NCI-H446 (cell line): ENCODE measurements at places on chromosomes 1 and 21.

DNA sequence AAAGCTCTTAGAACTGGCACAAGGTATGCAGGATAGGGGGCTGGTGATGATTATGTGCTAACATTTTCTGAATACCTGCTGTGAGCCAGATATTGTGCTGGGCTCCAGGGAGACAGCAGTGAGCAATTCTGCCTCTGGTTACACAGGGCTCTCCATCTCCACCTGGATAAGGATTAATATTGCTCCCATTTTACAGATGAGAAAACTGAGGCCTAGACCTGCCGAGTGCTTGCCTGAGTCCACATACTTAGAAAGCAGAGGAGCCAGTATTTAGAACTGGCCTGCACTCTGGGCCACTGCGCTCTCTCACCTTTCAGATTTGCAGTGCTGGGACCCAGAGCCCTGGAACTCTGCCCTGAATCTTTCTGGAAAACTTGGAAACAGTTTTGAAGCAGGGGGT lies 167.2 kb upstream of the KLHDC7A start:
- no peak for DNase-seq

DNA sequence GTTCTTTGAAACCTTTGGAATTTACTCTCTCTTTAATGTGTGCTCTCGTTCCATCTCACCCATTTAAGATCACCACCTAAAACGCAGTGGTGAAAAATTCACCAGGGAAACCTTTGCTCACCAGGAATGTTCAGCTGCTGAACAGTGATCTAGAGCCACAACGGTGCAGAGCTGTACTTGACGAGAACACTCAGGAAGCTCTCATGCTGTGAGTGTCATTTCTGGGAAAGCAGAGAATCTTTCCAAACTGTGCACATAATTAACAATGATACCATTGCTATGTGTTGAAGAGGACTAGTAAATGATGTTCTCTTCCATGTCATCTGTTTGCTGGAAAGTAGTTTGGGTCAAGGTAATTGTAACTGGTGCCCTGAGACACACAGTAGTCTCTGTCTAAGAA lies 117.1 kb downstream of the ZZZ3 start:
- no peak for DNase-seq

- no peak for DNase-seq
Observed at GRCh38 chr1:227796359-227796915, 19.0 kb upstream of the PRSS38 start.

DNA sequence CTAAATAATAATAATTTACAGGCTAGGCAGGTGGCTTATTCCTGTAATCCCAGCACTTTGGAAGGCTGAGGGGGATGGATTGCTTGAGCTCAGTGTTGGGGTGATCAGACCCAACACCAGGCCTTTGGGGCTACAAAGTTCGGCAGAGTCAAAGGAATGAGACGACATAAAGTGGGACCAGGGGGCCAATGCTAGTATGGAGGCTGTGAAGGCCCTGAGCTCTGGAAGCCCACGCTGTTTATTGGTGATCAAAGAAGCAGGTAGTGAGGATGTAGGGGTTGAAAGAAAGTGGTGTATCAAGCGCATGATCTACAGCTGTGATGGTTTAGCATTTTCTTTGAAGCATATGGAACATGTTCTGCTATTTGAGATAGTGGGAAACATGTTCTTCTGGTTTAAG lies 5.6 kb downstream of the BTBD8 start:
- DNase-seq = no peak

GRCh38 chr21:42809577-42810475 lies 69.5 kb downstream of the WDR4 start:
- DNase-seq = no peak

GRCh38 chr1:220950576-220950975 lies 71.3 kb downstream of the HLX start:
- no peak for DNase-seq

DNA sequence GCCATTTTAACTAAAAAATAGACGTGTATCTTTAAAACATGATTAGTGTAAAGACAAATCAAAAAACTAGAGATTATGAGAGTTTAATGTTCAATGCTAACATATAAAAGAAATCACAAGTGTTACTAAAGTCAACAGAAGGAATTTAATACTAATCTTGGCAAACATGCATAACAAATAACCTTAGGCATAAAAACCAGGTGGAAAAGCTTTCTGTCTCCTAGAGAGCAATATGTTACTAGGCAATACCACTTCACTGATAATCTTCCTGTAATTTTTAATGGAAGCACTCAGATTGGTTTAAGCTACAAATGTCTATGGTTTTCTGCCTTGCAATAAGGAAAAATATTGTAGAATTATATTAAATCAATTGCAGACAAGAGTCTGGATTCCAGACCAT lies 121.9 kb downstream of the NME7 start:
- no peak for DNase-seq

DNA sequence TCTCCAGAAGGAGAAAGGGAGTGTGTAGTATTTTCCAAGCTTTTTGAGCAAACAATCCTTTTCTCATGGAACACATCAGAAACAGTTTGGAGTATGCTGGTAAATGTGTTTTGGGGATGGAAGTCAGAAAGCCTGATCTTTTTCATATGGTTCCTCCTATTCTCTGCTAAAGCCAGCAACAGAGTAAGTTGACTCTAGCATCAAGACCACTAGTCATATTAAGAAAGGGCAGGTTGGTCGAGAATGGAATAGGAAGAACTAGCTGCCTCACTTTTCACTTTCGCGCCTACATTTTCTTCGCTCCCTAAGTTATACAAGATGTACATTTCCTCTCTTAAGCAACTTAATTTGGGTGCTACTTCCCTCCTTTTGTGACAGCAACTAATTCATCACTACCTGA lies 24.0 kb downstream of the PPT1 start:
- DNase-seq = no peak

DNA sequence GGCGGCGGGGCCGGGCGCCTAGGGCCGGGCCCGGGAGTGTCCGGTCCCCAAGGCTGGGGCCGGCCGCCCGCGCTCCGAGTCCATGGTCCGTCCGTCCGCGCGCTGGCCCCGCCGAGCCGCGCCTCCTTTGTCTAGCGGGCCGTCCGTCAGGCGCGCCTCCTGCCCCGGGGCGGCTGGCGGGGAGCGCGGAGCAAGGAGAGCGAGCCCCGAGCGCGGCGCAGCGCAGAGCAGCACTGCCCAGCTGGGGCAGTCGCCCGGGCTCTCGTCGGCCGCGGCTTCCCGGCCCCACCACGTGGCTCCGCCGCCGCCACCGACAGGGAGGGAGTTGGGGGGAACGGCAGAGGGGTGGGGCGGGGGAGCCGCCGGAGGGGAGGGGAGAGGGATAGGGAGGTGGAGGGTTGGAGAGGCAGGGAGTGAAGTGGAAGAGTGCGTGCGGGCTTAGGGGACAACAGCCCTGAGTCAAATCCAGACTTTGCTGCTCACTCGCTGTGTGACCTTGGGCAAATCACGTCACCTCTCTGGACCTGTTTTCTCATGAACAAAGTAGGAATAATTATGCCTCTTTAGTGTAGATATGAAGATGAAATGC lies at the start of gene NKAIN1:
Gene NKAIN1, minus strand, starts transcription at position 235 of the 589 bp plus-strand sequence. CDS start 340 bp downstream, outside the sequence.
- peak; percentile 38 for DNase-seq

DNA sequence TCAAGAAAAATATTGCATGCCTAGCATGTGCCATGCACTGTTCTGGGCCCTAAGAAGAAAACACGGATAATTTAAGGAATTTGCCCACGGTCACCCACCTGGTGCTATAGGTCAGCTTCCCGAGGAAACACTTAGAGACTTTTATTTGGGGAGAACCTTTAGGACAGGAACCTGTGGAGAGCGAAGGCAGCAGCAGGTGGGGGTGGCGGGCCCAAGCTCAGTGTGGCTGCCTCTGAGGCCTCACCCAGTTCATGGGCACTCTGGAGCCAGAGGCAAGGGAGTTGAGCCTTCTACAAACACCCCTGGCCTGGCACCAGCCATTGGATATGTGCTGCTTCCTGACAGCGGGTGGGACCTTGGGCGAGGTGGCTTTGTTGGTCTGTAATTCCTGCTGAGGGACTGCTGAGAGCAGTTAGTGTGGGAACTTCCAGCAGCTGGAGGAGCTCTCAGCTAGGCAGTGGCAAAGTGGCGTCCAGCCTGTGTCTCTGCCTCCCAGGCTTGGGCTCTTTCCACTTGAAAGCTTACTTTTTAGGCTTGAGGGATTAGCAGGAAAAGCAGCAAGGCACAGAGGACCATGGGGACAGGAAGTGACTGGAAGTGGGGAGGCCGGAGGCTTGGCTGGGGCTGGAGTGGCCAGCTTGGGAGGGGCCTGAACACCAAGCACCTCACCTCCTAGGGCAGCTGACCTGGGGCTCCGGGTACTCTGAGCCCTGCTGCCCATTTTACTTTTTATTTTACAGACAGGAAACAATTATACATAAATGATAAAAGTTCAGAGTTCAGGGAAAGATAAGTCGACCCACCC lies 19.1 kb downstream of the MRPL37 start:
- no peak for DNase-seq

DNA sequence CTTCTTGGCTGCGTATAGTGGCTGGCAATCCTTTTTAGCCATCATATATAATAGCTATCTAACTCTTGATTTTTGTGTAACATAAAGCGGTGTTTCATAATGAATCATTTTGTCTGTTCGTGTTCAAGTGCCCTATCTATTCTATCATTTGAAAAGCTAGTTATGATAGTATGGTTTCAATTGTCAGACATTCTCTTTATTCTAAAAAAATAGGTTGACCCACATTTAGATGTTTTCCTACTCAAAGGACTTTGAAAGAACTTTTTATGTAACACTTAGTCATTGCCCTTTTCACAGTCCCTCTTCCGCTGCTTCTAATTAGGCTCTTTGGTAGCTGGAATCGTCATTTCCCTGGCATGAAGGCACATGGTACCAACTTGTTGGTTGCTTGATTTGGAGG lies 272.2 kb upstream of the B3GALT2 start:
- DNase-seq = no peak

DNA sequence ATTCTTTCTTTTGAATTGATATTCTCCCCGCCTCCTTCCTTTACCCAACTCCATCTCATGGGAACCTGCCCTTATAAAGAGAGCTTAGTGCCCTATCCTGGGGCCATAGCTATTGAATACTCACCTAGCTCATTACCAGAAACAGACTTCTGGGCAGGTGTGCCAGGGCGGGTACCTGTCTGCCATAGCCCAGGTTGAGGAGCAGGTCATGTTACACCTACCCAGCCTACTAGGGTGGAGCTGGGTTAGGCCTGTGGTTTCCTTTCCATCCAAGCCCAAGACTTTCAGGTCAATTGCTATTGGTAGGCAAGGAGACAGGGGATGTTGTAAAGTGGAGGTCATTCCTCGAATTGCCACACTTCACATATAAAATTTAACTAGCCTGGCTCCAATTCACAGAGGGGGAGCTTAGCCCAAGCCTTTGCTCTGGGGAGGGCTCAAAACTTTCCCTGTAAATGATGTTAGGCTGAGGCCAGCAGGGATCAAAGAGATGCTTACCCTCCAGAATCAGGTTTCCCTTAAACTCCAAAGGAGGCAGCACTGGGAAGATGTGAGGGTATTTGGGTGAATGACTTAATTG lies 87.1 kb upstream of the IPO9 start:
- DNase-seq = no peak

- no peak for DNase-seq
Observed at GRCh38 chr21:16309250-16309971, 579.6 kb downstream of the USP25 start.

GRCh38 chr1:214447557-214447871 lies 103.9 kb downstream of the PTPN14 start:
- no peak for DNase-seq

GRCh38 chr1:102110586-102110985 lies 113.9 kb upstream of the OLFM3 start:
- DNase-seq = no peak

GRCh38 chr1:162882248-162882674 lies 21.3 kb upstream of the CCDC190 start:
- DNase-seq = peak; percentile 92

GRCh38 chr1:178368208-178368607 lies 128.6 kb downstream of the CLEC20A start:
- DNase-seq = no peak

DNA sequence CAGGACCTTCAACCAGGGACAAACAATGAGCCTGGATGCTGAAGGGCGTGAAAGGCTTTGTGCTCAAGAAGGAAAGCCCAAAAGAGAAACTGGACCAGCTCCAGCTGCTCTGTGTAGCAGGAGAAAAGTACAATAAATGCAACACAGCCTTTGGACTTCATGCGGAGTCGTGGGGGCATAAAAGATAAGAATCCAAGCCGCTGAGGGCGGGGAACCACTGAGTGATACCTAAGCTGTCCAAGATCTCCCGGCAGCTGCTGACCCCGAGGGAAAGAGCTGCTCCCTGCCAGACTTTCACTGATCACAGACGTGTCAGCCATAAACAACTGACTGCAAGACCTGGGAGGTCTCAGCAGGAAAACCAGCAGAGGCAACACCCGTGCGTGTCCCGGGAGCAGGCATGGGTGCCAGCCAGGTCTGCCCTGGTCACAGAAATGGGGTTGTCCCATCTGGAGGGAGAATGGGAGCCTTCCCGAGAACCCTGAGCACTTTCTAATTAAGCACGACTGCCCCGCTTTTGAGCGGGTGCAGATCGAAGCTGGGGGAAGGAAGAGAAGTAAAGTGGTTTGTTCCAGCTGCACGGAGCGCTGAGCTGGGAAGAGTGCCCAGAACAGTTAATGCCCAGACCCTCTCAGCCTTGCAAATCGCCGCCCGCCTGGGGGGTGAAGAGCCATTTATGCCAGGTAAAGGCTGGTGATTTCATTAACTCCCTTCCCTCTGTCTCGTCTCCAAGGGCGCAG lies 68.3 kb upstream of the TARDBP start:
- DNase-seq = peak; percentile 63

GRCh38 chr21:16536140-16536539 lies 806.4 kb downstream of the USP25 start:
- no peak for DNase-seq

DNA sequence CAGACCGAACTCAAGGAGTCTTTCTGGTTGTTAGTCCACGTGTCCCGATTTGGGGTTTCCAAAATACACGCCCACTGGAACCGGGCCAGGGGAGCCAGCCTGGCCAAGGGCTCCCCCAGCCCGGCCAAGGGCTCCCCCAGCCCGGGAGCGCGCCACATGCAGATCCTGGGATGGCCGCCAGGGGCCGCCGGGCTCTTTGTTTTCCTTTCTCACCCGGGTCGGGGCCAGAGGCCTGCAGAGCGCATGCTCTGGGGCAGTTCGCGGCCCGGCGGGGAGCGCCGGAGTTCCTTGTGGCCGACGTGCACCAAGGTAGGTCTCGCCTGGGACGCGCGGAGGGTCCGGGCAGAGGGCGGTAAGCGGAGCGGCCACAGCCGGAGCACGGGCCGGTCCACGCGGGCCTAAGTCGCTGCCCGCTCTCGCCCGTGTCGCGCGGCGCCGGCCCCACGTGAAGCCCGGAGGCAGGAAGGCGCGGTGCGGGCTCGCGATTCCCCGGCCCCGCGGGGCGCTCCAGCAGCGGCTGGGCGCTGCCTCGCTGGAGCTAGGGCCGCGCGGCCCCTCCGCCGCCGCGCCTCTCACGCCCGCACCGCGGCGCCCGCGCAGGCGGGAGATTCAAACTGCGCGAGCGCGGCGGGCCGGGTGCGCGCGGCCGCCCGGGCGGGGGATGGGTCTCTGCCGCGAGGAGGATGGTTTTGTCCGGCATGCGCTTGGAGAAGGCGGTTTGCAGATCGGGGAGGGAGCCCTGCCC lies 12.3 kb downstream of the RCC1 start:
- DNase-seq = peak; percentile 71

DNA sequence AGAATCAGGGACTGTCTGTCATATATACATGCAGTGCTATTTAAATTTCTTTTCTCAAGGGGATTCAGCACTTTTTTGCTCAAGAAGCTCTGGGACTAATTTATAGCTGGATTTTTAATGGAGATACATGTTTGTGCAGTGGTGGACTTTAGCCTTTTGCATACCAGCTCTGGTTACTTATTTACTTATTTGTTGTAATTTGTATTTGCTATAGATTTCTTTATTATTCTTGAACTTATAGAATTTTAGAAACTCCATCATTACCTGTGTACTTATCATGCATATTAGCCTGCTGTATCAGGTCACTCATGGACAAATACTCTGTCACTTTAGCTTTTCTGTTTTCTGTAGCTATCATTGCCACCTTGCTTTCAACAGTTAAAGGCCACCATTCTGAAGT lies 1296.9 kb upstream of the TMPRSS15 start:
- no peak for DNase-seq
